ENCODE measurements at places on chromosomes 3 and 15. TPM values are rescaled to one million over a fixed set of nuclear protein-coding genes. Genes with fewer than 3 reads are reported as not detected.

- DNase-seq, result no peak
These were observed 106.8 kb upstream of the RAP2B start for GRCh38 chr3:153055217-153055616.

DNA sequence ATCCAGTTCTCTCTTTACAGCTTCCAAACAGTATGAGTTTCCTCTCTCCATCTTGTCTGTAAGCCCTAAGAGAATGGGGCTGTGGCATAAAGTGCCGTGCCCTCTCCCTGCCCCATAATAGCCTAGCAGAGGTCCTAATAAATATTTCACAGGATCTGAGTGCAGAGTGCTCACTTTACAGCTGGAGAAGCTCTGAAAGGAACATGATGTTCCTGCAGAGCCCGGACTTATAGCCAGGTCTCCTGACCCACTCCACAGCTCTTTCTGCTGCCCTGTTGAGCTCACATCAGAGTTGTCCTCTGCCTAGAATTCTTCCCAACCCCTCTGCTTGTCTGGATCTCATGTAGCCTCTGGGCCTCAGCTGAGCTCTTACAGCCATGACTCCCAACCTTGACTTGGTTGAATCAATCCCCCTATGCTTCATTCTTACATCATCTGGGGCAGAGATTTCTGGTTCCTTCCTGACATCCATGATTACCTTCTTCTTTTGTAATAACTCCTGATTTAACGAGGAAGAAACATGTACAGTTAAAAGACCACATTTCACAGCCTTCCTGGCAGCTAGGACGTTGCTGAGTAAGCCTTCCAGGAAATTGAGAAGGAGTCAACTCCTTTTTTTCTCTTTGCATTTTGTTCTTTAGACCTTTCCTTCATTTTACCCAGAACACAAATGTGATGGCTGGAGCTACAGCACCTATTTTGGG, 135.3 kb downstream of the RPLP1 start:
- no peak for DNase-seq

GRCh38 chr3:29065211-29065785, 215.6 kb upstream of the RBMS3 start:
- peak; percentile 50 for DNase-seq

GRCh38 chr3:58148049-58148448, 62.7 kb downstream of the DNASE1L3 start:
- DNase-seq, result no peak

DNA sequence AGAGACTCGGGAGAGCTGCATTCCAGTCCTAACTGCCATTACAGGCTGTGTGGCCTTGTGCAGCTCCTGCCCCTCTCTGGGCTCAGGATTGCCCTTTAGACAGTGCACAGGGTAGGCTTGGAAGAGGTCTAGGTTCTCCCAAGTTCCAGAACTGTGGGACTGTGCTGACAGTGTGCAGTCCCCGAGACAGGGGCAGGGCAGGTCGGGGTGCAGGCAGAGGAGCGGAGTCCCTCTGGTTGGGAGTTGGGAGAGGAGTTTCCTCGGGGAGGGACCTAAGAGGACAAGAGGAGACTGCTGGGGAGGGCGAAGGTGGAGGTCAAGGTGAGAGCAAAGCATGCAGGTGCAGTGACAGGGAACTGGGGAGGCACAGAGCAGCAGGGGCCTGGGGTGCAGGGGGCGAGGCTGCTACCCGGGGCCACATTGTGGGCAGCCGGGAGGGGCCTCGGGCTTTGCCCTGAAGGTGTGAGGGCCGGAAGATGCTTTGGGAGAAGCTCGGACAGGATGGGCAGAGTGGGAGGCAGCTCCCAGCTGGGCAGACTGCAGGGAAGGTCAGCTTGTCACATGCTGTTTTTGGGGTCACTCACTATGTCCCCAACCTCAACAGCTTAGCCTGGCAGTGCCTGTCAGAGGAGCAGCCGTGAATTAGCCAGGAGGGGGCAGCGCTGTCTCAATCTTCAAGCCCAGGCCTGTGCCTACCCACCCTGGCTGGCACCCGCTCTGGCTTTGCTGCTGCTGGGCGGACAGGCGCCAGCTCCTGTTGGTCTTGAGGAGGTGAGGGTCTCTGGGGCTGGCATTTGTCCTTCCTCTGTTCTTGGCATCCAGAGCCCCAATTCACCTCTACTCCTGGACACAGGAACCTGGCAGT, 15.4 kb upstream of the CSPG4 start:
- DNase-seq, result no peak

The CCR3 gene
- total RNA-seq, result 3.2 TPM

GRCh38 chr3:147758771-147759170, 349.6 kb downstream of the ZIC1 start:
- no peak for DNase-seq

The HRH1 gene
- 9.0 TPM for total RNA-seq

GRCh38 chr3:62318365-62318751, 55.0 kb downstream of the FEZF2 start:
- DNase-seq, result no peak

DNA sequence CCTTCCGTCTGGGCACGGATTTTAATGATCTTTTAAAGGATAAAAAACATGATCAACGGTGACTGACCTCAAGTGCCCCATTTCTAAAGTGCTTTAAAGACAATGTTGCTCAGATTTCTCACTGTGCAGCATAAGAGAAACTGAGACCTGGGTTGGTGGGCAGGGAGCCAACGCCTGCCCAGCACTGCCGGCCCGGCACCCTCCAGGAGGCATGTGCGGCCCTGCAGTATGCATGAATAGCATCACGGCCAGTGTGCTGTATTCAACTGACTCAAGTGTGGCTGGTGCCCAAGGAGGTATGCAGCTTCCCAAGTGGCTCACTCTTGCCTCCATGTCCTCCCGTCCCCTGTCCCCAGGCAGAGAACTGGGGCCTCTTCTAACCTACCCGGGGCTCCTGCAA, 30.3 kb downstream of the SEC61A1 start:
- no peak for DNase-seq

The CEP19 gene
- 0.63 TPM for total RNA-seq

GRCh38 chr15:101608201-101608600, 44.0 kb downstream of the TM2D3 start:
- DNase-seq, result no peak

The GP5 gene
- total RNA-seq, result not detected

DNA sequence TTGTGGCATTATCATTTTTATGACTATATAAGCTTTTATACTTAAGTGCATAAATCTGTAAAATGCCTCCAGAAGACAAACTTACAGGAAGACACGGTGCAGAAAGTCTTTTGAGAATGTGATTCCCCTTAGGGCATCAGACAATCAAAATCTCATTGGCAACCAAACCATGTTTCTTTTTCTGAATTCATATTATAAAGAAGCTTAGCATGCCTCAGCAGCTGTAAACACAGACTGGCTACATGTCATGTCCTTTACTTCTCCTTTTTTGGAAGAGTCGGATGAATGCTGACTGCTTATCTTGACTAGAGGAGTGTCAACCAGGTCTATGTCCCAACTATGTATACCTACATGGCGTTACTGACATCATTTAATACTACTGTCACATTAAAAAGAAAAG, 150.1 kb downstream of the PLD1 start:
- DNase-seq, result no peak

- DNase-seq, result no peak
These were observed 4.6 kb downstream of the PARP3 start for GRCh38 chr3:51946796-51947195.

GRCh38 chr3:195403244-195403643, 39.6 kb downstream of the ACAP2 start:
- no peak for DNase-seq

The TMEM89 gene
- not detected for total RNA-seq

- no peak for DNase-seq
These were observed 142.9 kb upstream of the BFSP2 start for GRCh38 chr3:133256787-133257483.

DNA sequence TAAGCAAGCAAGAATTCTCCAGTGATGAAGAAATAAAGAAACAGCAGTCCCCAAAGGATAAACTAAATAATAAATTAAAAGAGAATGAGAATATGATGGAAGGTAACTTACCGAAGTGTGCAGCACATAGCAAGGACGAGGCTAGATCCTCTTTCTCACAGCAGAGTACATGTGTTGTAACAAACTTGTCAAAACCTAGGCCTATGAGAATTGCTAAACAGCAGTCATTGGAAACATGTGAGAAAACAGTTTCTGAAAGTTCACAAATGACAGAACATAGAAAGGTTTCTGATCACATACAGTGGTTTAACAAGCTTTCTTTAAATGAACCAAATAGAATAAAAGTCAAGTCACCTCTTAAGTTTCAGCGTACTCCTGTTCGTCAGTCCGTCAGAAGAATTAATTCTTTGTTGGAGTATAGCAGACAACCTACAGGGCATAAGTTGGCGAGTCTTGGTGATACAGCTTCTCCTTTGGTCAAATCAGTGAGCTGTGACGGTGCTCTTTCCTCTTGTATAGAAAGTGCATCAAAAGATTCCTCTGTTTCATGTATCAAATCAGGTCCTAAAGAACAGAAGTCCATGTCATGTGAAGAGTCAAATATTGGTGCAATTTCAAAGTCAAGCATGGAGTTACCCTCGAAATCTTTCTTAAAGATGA, 4.5 kb upstream of the SCG5 start:
- no peak for DNase-seq

The ASTE1 gene
- total RNA-seq, result 7.2 TPM

DNA sequence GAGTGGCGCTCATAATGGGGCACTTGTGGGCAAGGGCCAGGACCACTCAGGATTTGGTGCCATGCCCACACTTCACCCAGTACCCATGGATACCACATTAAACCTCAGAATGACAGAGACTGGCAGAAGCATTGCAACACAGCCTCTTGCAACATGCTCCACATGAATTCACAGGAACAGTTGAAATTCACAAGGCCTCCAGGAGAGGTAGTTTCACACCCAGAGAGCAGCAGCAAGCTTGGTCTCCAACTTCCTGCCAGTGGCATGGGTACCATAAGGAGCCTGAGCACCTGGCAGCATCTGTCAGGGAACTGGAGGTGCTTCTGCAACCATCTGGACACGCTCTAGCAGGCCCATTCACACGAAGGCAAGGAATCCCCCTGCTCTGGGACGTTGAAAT, 101.0 kb downstream of the OSBPL10 start:
- no peak for DNase-seq

DNA sequence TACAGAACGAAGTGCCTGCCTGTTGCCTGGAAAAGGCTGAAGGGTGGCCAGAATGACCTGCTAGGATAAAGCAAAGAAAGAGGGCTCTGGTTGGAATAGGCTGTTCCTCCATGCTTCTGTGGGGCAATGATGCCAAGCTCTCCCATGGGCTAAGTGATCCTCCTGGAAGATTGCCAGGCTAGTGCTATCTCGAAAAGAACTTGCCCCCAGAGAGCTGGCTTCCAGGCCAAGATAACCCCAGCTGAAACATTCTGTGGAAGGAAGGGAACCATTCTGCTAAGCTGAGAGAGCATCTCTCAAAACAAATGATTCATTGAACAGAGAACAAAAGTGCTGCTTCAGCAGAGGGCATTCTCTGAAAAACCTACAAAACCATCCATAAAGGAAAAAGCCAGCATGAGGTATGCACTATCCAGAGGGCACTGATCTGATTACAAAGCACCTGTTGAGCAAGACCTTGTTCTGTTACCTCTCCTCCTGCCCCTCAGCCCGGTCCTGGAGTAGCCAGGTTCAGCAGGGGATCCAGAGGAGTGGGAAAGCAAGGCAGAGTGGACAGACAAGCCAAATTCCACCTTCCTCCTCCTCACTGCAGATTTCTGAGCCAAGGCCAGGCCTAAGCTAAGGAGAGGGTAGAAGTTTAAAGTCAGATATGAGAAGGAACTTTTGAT, 31.9 kb upstream of the SPRED1 start:
- no peak for DNase-seq

GRCh38 chr3:56884387-56884786, 82.6 kb upstream of the ARHGEF3 start:
- DNase-seq, result peak; percentile 38

DNA sequence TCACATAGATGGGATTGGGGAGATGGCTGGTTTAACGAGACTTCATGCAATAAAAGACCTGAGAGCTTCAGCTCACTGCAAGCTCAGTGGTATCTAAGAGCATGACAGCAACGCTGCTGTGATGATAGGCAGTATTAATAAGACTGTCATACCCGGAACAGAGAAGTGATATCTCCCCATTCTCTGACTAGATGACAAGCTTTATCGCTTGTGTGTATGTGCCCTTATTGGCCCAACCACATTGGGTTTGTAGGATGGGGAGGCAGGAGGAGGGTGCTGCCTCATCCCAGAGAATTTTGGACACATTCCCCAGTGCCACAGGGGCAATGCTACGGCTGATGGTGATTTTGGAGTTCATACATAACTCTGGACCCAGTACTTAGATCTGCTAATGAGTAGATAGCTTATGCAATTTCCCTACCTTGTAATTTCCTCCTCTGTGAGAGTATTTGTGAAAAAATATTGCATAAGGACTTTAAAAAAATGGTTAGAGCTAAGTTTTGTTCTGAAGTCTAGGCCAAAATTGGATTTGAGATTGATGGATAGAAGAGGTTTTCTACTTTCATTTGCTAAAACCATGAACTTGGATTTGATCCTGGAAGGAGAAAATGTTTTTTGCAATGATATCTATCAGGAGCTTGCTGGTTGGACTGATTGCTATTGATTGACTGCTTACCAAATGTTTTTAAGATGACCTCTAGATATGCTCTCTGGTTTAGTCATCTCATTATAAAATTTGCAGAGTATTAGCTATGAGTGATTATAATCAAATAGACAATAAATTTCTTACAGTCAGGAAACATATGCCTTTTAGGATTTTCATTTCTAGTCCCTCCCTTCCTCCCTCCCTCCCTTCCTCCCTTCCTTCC, 14.0 kb upstream of the TMEM212 start:
- DNase-seq, result no peak

DNA sequence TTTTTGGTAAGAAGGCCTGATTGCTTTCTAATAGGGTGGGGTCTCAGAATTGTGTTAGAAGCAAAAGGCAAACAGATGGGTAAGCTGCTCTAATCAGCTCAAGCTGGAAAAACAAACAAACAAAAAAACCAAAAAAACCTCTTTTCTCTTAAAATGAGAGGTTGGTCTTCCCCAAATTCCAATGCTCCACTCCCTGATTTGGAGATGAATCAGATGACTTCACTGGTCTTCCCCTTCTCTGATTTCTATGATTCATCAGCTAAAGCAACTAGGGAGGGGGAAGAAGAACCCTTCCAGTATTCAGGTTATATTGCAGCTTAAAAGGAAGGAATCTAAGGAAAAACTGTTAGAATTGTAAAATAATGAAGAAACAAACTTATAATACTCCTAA, 9.6 kb upstream of the ANXA2 start:
- DNase-seq, result no peak

DNA sequence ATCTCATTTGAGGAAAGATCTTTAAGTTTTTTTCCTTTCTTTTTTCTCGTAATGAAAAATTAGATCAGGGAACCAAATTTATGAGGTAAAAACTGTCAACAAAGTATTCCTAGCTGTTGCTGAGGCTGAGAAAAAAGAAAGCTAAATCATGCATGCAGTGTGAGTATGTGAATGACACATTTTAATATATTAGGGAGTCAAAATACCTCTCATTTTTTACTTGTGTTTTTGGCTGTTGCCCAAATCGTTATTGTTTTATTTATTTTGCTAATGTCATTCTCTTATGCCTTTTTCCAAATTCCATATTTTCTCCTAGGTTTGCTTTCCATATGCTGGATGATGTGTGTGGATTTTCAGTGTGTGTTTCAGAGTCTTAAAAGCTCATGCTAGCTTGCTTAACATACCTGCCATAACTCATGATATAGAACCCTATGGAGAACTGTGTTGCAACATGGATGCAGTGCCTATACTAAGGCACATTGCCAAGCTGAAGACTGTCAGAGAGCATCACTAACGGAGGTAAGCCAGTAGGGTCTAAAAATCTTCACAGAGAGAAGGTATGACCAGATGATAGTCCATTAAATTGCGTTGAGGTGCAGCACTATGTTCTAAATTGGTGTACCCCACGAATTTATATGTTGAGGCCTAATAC, 629.5 kb upstream of the KCNMB2 start:
- no peak for DNase-seq

The LRRC31 gene
- total RNA-seq, result not detected

All from lower leg skin (tissue), 4 donors.